Effector CD4-positive, alpha-beta T cell (primary cell): ENCODE measurements at places on chromosomes 7 and 10.

DNA sequence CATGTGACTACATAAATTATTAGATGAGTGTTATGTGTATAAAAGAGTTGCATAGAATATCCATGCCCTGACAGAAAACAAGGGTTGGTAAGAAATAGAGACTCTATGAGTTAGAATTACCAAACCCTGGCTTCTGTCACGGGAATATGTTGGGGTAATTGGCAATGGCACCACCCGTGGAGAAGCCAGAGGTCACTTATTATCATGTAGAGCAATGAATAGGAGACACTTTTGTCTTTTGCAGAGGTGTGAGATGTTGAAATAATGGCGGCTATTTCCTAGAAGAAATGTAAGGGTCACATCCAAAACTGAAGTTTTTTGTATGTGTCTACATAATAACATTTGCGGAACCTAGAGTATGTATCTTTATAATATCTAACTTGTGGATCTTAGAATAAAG, 35.3 kb downstream of the ABCB5 start:
- no peak for DNase-seq

DNA sequence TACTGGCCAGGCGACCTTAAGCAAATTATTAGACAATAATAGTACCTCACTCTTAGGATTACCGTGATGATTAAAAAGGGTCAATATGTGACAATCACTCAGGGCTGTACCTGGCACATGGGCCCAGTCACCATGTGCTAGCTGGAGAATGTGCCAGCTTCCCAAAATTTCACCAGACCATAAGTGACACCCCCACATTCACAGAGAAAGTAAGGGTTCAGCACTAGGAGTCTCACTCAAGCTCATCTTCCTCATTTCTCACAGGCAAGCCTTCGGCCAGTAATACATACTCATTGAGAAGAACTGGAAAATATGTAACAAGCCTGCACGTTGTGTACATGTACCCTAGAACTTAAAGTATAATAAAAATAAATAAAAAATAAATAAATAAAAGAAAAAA, 22.4 kb upstream of the C10orf71 start:
- DNase-seq = no peak

- DNase-seq = no peak
These were observed 112.6 kb downstream of the RNF32 start for GRCh38 chr7:156753229-156753560.

GRCh38 chr7:101206665-101207042, 5.8 kb upstream of the MOGAT3 start:
- DNase-seq = no peak

DNA sequence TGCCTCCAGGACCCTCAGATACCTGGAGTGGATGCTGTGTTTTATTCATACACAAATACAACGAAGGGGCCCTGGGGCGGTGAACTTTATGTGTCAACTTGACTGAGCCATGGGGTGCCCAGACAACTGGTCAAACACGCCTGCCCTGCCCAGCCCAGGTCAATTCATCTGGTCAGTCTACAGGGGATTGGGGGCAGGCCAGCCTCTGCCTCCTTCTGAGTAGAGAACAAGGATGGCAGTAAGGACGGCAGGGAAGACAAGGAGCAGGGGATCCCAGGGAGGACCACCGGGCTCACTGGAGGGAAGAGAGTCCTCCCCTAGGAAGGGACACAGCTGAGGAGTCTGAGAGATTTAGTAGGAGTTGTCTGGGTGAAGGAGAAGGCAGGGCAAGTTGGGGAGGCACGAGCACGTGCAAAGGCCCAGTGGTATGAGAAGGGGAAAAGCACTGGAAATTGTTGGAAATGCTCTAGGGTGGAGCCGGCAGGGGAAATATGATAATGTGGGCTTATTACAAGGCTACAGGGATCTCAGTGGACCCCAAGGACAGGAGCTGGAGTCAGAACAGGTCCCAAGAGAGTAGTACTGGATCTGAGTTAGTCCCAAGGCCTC, 63.4 kb downstream of the MYL10 start:
- DNase-seq = no peak

DNA sequence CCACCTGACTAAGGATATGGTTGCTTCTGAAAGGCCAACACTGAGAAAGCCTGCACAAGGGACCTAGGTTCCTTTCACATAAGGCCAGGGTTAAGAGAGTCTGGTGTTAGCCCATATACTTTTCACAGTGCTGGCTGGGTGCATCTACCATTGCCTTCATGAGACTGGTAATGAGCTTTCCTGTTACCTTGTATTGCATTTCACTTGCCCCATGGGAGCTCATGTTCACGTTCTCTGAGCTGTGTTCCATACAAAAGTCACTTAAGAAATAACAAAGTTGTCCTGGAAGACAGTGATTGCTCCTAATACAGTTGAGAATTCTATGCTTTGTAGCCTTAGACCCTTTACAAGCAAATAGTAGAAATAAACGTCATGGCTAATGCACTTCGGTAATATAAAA, 337.8 kb upstream of the TEX47 start:
- no peak for DNase-seq

- no peak for DNase-seq
These were observed 822 bp downstream of the SHOC2 start for GRCh38 chr10:110919971-110920881.

DNA sequence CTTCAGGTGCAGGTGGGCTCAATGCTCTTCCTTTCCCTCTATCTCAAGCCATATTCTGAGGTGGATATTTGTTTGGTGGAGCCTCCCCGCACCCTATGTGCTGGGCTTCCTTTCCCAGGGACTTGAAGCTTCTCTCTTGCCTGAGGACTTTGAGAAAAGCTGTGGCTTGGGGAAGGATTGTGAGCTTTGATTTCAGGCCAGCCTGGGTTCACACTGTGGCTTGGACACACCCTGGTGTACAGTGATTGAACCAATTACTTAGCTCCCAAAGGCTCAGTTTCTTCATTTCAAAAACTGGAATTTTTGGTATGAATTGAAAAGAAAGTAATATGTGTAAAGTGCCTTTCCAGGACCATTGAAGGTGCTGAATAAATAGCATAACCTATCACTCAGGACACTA, 224.5 kb upstream of the GLI3 start:
- no peak for DNase-seq

- no peak for DNase-seq
These were observed 98.0 kb upstream of the MBL2 start for GRCh38 chr10:52870562-52870961.

GRCh38 chr10:105837951-105838350, 1196.9 kb downstream of the SORCS3 start:
- no peak for DNase-seq

DNA sequence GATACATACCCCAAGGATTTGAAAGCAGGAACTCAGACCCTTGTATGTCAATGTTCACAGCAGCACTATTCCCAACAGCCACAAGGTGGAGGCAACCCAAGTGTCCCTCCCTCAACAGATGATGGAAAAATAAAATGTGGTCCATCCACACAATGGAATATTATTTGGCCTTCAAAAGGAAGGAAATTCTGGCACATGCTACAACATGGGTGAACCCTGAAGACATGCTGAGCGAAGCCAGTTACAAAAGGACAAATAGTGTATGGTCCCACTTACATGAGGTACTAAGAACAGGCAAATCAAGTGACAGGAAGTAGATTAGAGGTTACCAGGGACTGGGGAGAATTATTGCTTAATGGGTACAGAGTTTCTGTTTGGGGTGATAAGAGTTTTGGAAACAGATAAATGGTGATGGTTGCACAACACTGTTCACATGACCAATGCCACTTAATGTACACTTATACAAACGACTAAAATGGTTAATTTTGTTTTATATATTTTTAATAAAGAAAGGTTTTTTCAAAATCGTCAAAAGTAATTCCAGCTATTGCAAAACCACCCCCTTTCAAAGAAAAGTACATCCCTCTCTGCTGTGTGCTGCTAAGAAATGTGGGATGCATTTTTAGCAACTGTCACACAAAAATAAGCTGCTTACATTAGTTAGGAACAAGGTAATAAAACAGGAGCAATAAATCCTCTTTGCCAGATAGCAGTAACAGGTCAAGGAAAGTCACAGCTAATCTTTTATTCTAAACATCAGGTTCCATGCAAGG, 85.7 kb downstream of the GRB10 start:
- no peak for DNase-seq

GRCh38 chr7:78074713-78075112, 276.1 kb downstream of the PHTF2 start:
- DNase-seq = no peak

- no peak for DNase-seq
These were observed 4.4 kb downstream of the FUOM start for GRCh38 chr10:133353202-133353959.

DNA sequence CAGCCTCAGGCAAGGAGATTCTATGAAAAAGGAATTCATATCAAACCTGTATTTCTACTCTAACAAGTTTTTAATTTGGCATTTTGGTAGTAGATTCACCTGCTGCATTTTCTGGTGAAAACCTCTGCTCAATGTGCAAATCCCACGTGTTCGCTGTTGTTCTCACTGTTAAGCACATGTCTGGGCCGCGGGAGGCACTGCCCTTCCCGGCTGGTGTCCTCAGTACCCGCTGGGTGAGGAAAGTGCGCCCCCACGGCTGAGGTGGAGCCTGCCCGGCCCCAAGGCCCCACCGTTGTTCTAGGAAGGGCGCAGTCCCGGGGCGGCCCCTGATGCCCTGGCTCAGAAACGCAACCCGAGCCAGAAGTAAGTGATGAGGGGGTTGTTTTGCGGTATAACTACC, 193.4 kb upstream of the VWC2 start:
- no peak for DNase-seq

- no peak for DNase-seq
These were observed 126.7 kb upstream of the ZMIZ1 start for GRCh38 chr10:78942091-78942501.

DNA sequence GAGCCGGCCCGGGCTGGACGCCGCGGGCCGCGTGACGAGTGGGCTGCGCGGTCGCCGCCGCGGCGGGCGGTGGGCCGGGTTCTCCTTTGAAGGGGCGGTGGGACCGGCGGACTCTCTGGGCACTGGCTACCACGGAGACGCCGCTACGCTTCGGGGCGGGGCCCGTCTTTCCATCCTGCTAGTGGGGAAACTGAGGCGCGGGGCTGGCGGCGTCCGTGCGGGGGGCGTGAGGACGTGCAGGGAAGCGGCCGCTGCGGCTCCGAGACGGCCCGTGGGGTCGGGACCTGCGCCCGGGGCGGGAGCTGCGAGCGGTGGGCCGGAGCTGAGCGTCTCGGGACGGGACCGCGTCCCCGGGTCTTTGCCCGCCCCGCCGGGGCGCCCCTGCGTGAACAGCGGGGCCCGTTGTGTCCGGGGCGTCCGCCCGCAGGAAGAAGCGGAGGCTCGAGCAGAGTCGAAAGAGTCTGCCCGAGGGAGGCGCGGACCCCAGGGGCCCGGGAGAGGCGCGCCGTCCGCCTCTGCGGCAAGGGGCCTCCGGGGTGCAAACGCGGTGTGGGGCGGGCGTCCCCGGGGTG, 548 bp upstream of the BNIP3 start:
- DNase-seq = no peak

GRCh38 chr7:120813546-120814252, 44.2 kb downstream of the TSPAN12 start:
- no peak for DNase-seq

GRCh38 chr10:128956149-128956548, 510.9 kb upstream of the MGMT start:
- DNase-seq = no peak

DNA sequence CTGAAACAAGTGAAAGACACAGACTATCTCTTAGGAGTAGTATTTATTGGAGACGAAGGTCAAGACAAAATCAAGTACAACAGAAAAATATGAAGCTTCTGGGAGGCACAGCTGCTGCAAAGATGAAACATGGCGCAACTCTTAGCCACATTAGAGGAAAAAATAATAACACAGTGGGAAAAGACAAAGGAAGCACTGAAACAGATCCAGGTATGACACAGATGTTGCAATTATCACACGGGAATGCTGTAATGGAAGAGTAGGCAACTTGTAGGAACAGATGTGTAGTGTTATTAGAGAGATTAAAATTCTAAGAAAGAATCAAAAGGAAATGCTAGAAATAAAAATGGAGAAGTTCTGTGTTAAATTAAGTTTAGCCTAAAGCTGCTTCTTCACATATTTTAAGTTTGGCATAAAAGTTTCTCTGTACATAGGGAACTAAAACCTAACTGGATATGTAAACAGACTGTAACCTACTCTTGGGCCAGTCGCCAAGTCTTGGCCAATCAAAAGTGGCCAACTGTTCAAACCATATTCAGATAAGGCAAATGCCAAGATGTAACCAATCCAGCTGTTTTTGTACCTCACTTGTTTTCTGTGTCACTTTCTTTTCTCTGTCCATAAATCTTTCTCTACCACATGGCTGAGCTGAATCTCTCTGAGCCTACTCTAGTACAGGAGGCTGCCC, 1132.0 kb upstream of the LRRTM3 start:
- DNase-seq = no peak

DNA sequence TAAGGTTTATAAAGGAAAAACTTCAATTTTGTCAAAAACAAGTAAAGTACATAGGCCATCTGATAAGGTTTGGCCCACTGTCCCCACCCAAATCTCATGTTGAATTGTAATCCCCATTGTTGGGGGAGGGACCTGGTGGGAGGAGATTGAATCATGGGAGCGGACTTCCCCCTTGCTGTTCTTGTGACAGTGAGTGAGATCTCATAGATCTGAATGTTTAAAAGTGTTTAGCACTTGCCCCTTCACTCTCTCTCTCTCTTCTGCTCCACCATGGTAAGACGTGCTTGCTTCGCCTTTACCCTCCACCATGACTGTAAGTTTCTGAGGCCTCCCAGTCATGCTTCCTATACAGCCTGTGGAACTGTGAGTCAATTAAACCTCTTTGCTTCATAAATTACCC, 18.2 kb downstream of the MRPL32 start:
- DNase-seq = no peak

GRCh38 chr10:107829161-107829560, 664.7 kb upstream of the SORCS1 start:
- no peak for DNase-seq

DNA sequence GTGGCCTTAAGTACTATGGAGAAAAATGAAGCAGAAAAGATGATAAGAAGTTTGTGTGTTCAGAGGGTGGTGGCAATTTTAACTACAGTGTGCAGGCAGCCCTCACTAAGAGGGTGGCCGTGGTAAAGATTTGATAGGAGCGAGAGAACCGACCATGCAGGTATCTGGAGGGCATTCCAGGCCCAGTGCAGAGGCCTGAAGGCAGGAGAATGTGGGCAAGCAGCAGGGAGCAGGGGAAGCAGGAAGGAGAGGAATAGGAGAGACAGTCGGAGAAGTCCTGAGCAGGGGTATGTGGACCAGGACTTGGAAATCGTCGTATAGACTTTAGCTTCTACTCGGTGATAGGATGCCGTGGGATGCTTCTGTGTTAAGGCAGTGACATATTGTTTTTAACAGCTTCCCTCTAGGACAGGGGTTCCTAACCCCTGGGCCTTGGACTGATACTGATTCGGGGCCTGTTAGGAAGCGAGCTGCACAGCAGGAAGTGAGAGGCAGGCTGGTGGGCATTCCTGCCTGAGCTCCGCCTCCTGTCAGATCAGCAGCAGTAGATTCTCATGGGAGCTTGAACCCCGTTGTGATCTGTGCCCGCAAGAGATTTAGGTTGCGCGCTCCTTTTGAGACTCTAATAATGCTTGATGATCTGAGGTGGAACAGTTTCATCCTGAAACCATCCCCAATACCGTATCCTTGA, 227.2 kb downstream of the CCDC3 start:
- no peak for DNase-seq

GRCh38 chr10:59339351-59339750, 23.0 kb downstream of the FAM13C start:
- no peak for DNase-seq
